ENCODE measurements at places on chromosomes 7 and 10.

GRCh38 chr7:158530800-158531609 lies 56.6 kb downstream of the PTPRN2 start:
- DNase-seq, result no peak

GRCh38 chr7:70657989-70658632 lies 473.8 kb upstream of the GALNT17 start:
- no peak for DNase-seq

- DNase-seq, result no peak
Measured at GRCh38 chr10:90805206-90805605, 52.6 kb downstream of the HTR7 start.

- no peak for DNase-seq
Measured at GRCh38 chr10:123891144-123892071, at the start of gene CPXM2. Gene CPXM2 (minus strand): TSS chr10:123891807. CDS start chr10:123891659, 148 bp downstream.

DNA sequence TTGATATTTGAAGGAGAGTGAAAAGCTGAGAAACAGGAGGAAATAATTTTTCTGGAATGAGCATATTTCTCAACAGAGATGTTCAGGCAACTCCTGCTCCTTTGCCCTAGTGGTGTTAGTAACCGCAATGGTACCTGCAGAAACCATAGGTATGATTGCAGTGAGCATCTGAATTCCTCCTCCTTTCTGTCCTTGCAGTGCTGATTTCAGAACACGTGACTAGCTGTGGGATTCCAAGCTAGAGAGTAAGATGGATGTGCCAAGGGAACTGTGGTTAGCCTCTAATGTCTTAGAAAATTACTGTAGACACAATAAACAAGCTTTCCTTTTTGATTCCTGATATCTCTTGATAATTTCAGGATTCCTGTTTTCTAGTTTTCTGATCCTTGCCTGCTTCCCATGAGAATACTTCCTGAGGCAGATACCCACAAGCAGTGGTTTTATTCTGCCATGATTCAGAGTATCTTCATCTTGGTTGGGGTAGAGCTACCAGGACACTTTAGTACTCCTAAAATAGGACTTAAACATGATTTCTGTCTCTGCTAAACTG lies 27.5 kb downstream of the LRGUK start:
- no peak for DNase-seq

- no peak for DNase-seq
Measured at GRCh38 chr10:95604630-95605029, 43.5 kb upstream of the SORBS1 start.

GRCh38 chr7:84102213-84102612 lies 92.4 kb downstream of the SEMA3A start:
- DNase-seq, result no peak

- DNase-seq, result no peak
Measured at GRCh38 chr10:63106111-63106755, 26.9 kb upstream of the NRBF2 start.

GRCh38 chr10:62618576-62619412 lies 185.7 kb upstream of the ADO start:
- no peak for DNase-seq

DNA sequence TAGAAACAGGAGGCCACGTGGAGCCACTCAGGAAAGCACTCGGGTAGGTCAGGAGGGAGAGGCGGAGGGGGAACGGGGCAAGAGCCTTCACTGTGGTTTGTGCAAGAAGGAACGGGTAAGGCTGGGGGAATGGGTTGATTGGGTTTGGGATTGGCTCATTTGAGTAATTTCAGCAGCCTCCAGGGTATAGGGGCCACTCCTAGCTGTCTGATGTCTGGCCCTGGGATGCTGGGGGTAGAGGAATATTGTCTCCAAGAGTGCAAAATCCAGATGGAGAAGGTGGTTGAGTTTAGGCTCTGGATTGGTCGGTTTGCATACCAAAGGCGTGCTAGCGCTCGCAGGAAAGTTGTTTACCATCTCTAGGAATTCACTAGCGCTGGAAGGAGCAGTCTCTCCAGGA lies 47.2 kb downstream of the MYL10 start:
- DNase-seq, result no peak

DNA sequence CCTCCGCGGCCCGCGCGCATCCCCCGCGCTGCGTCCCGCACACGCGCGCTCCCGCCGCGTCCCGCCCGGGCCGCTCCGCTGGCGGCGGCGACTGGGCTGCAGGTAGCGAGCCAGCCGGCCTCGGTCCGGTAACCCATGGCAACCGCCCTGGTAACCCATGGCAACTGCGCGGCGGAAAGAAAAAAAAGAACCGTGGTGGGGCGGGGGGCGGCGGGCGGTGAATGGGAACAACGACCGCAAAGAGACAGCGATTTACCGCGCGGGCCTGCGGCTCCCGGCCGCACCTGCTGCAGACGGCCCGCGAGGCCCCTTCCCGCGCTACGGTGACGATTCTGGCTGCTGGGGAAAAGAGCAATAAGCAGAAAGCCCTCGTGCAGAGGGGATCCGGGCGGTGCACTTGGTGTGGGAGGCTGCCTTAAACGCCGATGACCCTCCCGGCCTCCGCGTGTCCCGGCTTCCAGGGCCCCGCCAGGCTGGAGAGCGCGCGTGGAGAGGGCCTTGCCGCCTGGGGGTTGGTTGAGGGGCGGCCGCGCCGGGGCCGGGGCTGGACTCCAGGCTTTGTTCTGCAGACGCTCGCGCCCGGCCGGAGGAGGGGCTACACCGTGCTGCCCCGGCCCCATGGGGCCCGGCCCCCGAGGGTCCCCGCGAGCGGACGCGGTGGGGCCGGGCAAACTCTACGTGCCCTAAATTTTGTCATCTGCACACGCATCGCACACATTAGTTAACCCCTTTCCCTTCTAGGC lies 84.7 kb downstream of the SNX10 start:
- peak; percentile 71 for DNase-seq

DNA sequence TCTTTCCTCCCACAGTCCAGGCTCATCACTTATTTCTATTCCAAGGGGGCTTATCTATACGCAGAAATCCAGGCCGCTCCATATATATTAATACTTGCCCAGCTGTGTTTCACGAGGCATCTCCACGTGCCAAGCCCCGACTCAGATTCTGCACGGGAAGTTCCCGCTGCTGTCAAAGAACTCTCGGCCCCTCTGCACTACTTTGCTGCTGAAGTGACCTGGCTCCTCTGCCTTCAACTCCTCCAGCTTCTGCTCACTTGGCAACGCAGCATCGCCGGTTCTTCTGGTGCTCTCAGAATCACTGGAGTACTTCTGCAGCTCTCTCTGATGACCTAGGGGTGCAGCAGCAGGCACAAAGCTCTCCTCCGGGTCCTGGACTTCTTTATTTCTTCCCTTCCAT lies 9.7 kb upstream of the CHST12 start:
- no peak for DNase-seq

GRCh38 chr10:130615457-130615856 lies 479.3 kb downstream of the GLRX3 start:
- DNase-seq, result no peak

GRCh38 chr7:151086802-151087244 lies 548 bp downstream of the AGAP3 start:
- no peak for DNase-seq

GRCh38 chr10:131928248-131929095 lies 27.7 kb downstream of the PPP2R2D start:
- DNase-seq, result no peak

DNA sequence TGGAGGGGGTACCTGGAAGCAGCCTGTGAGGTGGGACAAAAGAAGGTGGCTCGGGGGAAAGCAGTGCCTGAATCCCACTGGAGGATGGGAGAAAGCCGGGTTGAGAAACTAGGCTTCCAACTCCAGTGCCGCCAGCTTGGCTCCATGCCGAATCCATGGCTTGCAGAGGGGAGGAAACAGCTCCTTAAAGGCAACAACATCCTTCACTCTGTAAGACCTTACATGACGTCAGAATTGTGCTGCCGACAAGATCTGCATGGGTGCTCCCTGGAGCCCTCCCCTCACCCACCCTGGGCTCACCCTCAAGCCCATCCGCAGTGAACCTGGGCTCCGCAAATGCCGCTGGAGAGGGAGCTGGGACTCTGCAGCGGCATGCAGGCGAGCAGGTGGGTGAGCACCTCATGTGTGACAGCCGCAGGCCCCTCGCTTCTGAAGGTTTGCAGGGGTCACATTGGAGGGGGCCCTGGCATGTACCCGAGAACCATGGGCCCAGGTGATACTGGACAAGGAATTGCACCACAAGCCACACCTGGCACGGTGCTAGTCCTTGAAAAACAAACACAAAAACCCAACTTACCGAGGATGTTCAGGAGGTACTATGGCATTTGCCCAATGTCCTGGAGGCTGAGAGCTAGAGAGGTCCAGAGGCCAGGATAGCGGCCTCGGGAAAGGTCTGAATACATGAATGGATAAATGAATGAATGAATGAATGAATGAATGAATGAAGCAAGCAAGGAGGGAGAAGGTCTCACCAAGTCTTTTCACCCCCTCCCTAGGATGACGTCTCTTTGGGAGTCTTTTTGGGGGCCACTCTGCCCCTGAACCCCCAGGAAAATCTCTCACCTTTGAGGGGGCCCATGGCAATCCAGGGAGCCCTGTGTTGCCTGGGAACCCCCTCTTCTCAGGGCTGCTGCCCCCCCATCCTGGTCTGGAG lies 238.6 kb upstream of the SHH start:
- no peak for DNase-seq

- peak; percentile 100 for DNase-seq
Measured at GRCh38 chr10:110918643-110919348, at the start of gene BBIP1. Gene BBIP1 (minus strand): TSS chr10:110919180. CDS start chr10:110918157, 1,023 bp downstream.

DNA sequence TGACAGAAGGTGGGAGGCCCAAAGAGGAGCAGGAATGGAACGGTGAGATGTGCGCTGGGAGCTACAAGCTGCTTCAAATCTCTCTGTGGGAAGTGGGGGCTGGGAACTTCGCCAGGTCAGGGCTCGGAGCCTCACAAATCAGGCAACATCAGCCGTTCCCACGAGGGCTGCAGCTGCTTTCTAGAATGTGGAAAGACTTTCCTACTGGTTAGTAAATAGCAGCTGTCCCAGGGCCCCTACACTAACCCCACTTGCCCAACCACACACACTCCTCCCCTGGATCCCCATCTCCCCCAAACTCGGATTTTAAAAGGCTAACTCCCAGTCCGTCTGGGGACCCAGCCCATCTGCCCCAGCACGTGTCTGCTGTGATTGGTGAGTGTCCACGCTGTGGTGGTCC lies 40.6 kb upstream of the PITRM1 start:
- DNase-seq, result no peak

DNA sequence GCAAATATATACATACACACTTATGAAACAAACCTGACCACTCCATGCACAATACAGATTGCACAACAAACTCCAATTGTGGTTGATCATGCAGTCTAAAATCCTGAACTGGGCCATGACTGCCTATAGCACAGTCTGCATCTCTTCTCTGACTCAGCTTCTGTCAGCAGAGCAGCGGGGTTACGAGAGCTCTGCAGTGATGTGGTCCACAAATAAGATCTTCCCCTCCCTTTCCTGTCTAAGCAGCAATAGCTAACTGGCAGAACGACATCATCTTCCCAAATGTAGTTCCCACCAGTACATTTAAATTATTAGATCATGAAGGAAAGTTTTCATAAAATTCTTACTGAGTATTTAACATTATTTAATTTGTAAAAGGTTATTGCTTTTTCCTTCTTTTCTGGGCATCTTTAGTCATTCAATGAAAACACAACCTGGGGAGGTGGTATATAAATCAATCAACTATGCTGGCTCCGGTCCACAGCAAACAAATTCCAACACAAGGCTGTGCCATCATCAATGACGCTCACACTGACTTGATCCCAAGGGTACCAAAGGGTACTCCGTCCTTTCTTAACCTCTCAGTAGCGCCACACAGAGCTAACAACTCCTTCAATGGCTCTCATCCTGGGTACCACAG lies 17.1 kb downstream of the ARHGAP21 start:
- no peak for DNase-seq

GRCh38 chr7:84236398-84236797 lies 41.8 kb upstream of the SEMA3A start:
- DNase-seq, result no peak

GRCh38 chr10:130261306-130261705 lies 125.1 kb downstream of the GLRX3 start:
- DNase-seq, result no peak

- DNase-seq, result no peak
Measured at GRCh38 chr7:142094861-142095260, 16.7 kb upstream of the MGAM2 start.

DNA sequence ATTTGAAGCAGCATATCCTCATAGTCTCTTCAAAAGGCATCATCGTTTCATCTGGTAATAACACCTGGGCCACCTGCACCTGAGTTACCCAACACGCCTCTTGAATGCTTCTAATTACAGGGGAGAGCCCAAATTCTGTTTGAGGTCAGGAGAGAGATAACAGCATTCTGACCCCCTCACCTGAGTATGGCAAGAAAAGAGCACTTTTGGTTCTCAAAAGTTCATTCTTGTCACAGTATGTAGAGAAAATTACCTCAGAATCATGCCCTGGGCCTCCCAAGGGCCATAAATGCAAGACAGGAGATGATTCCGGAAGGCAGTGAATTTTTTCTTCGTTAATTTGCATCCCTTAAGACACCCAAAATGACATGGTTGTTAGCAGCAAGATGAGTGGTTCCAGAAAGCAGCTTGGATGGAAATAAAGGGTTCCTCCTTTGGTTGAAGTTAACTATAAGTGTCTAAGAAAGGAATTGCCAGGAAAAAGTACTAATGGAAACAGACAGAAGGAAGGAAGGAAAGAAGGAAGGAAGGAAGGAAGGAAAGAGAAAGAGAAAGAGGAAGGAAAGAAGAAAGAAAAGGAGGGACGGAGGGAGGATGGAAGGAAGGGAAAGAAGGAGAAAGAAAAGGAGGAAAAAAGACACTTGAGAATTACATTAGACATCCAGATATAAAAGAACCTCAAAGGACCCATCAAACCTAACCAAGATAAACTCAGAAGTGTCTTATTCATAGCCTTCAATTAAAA lies 228.4 kb upstream of the RHOBTB1 start:
- DNase-seq, result no peak

GRCh38 chr10:44043646-44044375 lies 341.1 kb downstream of the CXCL12 start:
- no peak for DNase-seq

DNA sequence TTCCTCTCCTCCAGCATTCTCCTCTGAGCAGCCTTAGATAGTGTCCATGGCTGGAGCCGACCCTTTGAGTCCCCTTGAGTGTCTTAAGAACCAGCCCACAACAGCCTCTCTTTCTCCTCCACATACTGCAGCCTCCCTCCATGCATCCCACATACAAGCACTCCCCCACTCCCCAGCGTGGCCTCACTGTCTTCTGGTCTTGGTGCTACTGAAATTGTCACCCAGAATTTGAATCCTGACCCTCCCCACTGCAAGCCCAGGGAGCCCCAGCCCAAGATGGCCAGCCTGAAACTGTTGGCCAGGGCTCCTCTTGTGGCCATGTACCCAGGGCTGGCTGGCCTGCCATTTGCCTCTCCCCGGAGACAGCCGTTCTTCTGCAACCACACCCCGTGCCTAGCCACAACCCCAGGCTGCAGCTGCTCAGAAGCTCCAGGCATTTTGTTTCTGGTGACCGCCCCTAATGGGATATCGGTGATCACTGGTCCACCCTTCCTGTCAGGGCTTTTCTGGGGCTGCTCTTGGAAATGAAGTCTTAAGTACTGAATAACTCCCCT lies 18.8 kb upstream of the SH2D4B start:
- no peak for DNase-seq

GRCh38 chr7:37399876-37400421 lies 48.7 kb downstream of the ELMO1 start:
- DNase-seq, result no peak

GRCh38 chr7:147912291-147912690 lies 678.3 kb upstream of the C7orf33 start:
- no peak for DNase-seq

- DNase-seq, result no peak
Measured at GRCh38 chr7:100472854-100473499, 6.0 kb downstream of the TSC22D4 start.

All from SK-N-DZ (cell line).